ENCODE measurements at places on chromosomes 16 and 17.

DNA sequence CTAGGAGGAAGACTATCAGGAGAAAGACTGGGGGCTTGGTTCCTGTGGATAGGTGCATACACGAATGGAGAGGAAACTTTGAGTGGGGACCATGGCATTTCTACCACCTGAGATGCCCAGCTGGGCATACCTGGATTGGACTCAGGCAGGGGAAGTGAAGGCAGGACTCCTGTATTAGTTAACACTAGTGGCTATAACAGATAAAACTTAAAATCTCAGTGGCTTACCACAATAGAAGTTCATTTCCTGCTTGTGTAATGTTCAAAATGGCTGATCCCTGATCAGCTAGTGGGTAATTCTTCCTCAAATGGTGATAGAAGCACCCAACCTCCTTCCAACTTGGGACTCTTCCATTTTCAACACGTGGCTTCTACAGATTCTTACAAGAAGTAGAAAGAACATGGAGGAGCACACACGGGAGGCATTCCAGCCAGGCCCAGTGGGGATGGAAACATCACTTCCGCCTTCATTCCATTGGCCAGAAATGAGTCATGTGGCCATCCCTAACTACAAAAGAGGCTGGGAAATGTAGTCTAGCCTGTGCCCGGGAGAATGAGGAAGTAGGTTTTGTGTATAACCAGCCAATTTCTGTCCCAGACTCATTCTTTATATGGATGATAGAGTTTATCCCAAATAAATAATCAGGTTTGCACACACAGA lies 112.1 kb downstream of the UTP18 start:
- peak; percentile 46 for DNase-seq

GRCh38 chr16:49806446-49806845 lies 49.5 kb downstream of the ZNF423 start:
- DNase-seq = peak; percentile 89

GRCh38 chr16:17227278-17227677 lies 243.5 kb downstream of the XYLT1 start:
- DNase-seq = no peak

- no peak for DNase-seq
These were observed 24.8 kb downstream of the RANBP10 start for GRCh38 chr16:67781565-67781921.

DNA sequence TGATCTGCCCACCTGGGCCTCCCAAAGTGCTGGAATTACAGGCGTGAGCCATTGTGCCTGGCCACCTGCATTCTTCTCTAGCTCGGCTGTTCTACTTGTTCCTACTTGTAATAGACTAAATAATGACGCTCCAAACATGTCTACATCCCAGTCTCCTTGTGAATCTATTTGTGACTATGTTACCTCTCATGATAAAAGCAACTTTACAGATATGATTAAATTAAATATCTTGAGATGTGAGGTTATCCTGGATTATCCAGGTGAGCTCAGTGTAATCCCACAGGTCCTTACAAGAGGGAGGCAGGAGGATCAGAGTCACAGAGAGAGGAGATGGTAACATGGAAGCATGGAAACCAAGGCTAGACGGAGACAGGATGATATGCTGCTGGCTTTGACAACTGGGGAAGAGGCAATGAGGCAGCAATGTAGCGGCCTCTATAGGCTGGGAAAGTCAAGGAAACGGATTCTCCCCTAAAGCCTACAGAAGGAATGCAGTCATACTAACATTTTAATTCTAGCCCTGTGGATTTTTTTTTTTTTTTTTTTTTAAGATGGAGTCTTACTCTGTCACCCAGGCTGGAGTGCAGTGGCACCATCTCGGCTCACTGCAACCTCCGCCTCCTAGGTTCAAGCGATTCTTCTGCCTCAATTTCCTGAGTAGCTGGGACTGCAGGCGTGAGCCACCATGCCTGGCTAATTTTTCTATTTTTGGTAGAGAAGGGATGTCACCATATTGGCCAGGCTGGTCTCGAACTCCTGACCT lies 5.0 kb upstream of the LASP1 start:
- peak; percentile 63 for DNase-seq

DNA sequence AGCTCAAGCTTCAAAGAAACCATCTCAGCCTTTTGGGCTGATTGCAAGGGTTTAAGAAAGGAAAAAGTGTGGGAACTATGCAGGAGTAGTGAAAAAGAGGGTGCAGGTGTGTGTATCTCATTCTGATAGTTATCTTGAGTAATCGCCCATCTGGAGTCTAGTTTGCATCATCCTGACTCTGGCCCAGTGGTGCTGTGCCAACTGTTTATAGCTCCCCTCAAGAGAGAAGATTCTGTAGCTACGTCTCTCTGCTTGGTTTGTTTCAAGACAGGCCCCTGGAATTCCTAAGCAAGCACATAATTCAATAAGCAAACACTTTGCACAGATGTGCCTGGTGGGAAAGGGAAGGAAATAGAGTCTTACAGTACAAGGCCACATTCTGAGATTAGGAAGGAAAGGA lies 144.4 kb downstream of the HAPSTR1 start:
- no peak for DNase-seq

GRCh38 chr16:74603848-74604247 lies 3.1 kb downstream of the GLG1 start:
- no peak for DNase-seq

GRCh38 chr17:36942019-36942599 lies 4.8 kb downstream of the LHX1 start:
- DNase-seq = no peak

DNA sequence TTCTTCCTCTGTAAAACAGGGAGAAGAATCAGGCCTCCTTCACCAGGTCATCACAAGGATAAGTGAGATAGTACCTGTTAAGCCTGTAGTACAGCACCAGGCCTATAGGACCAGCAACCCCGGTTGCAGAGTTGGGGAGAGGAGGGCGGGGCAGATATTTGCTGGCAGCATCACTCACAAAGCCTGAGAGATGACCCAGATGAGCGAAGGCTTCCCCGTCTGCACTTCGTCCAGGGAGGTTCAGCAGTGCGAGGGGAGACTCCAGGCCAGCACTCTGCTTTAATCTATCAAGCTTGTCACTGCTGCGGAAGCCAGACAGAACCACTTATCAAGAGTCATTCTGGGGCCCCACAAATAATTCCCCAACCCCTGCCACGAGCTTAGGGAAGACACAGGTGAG lies 15.8 kb upstream of the RBBP6 start:
- no peak for DNase-seq

- DNase-seq = no peak
These were observed 577 bp downstream of the ZNF646 start for GRCh38 chr16:31074814-31075183.
